ENCODE measurements at places on chromosomes 4 and X. TPM values are rescaled to one million over a fixed set of nuclear protein-coding genes. Genes with fewer than 3 reads are reported as not detected.

The TDO2 gene
- total RNA-seq = 0.23 TPM

DNA sequence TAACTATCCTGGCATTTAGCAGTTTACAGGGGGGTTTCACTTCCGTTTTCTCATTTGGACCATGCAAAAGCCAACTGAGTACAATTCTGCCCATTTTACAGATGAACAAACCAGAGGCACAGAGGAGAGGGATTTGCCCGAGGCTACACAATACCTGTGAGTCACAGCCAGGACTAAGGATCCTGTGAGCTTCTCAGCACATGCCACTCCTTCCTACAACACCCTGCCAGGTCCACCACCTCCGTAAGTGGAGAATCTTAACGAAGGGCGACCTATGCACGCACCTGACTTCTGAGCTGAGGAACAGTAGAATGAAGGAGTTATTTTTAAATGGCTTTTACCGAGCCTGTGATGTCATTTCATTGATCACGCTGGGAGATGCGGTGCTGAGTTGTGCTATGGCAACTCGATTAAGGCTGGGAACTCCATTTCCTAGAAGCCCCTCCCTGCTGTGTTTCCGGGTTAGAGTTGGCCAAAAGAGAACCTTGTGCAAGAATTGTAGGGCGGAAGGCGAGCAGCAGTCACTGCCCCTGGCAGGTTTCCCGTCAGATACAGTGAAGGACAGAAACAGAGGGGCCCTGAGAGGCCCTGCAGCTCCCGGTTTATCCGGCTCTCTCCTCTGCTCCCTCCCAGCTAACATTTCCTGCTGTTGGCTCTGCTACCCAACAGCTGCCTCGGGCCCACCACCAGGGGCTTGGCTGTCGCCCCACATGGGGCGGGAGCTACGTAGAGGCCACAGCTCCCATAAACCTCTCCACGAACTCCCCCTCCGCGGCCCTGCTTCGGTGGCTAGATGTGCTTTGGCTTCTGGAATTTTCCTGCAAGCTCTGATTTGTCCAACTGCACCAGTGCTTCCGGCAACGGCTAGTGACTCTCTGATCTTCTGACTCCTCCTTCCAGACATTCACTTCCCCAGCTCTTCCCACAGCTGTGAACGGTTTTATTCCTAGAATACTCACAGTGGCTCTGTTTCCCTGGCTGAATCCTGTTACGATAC is 75.1 kb upstream of the USP9X start:
- H3K27me3 ChIP-seq = no peaks in the 10 kb centered on the region
- peak overlapping the region; percentile 48 for H3K4me3 ChIP-seq
- no peaks in the 10 kb centered on the region for H3K4me1 ChIP-seq
- peak; percentile 91 for DNase-seq
- no peaks in the 10 kb centered on the region for H3K36me3 ChIP-seq

DNA sequence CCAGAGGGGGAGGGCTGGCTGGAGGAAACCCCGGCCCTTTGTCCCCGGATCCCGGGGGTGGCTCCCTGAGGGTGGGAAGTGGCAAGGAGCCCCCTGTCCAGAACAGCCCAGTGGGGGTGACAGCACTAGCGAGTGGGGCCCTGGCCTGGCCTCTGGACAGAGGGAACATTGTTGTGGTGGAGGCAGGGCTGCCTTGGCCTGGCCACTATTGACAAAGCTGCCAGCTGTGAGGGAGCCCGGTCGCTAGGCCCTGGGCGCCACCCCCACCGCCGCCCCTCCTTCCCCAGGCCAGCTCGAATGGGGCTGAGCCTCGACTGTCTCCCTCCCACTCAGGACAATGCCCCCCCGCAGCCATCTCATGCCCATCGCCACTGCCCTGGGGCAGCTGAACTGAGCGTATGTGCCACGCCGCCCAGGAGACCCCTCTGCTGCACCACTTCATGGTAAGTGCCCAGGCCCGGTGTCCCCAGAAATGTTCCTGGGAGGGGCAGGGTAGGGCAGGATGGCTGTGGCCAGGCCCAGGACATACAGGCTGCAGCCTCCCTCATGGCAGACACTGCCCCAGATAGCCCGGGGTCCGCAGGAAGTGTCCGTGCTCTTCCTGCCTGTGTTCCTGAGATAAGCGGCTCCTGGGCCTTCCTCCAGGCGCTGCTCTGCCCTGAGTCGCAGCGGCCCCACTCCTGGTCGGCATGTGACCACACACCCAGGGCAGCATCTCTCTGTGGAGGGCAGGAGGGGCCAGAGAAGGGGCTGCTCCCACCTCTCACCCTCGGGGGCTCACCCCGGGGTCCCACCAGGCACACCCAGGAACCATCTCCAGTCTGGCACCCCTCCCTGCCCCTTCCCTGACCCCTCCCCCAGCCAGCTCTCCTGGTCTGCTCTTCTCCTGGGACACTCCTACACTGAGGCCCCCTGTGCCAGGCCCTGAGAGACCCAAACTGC is 1.4 kb downstream of the PLXNB3 start:
- peak; percentile 37 for DNase-seq
- no peaks in the 10 kb centered on the region for H3K27me3 ChIP-seq
- H3K36me3 ChIP-seq = no peaks in the 10 kb centered on the region

GRCh38 chrX:37993176-37993575 is 13.2 kb upstream of the SYTL5 start:
- no peaks in the 10 kb centered on the region for H3K27me3 ChIP-seq
- DNase-seq = no peak
- no peak overlapping the region for H3K27ac ChIP-seq
- H3K4me1 ChIP-seq = no peaks in the 10 kb centered on the region

The CENPVL3 gene
- not detected for total RNA-seq

The AMOT gene
- 42.7 TPM for total RNA-seq

GRCh38 chr4:24001486-24002329 is 111.9 kb upstream of the PPARGC1A start:
- H3K27ac ChIP-seq = no peak overlapping the region
- H3K4me3 ChIP-seq = no peak overlapping the region
- no peak for DNase-seq
- H3K27me3 ChIP-seq = no peaks in the 10 kb centered on the region
- no peaks in the 10 kb centered on the region for H3K36me3 ChIP-seq
- H3K4me1 ChIP-seq = no peaks in the 10 kb centered on the region

- no peak for DNase-seq
- H3K4me1 ChIP-seq = peaks cover 12% of the 10 kb centered on the region
- H3K36me3 ChIP-seq = no peaks in the 10 kb centered on the region
- no peaks in the 10 kb centered on the region for H3K27me3 ChIP-seq
- no peak overlapping the region for H3K4me3 ChIP-seq
Observed at GRCh38 chr4:137408527-137409177, 123.6 kb downstream of the PCDH18 start.

The NRK gene
- 23.7 TPM for total RNA-seq

DNA sequence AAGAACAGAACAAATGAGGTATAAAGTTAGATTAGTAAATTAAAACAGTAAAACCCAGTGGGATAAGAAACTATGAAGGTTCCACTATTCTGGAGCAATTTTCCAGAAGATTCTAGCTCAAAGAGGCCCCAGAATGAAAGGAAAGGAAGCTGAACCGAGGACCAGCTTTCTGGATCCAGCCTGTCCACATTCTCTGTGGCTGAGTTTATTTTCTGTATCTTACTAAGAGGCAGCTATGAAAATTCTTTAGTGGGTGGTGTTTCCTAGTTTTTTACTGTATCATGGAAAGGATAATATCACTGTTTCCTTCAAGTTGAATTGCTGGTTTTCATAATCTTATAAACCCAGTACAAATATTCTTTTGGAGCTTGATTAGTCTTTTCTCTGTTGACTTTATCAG is 11.8 kb downstream of the DAPP1 start:
- no peaks in the 10 kb centered on the region for H3K4me1 ChIP-seq
- no peak for DNase-seq
- no peak overlapping the region for H3K4me3 ChIP-seq
- no peaks in the 10 kb centered on the region for H3K36me3 ChIP-seq

DNA sequence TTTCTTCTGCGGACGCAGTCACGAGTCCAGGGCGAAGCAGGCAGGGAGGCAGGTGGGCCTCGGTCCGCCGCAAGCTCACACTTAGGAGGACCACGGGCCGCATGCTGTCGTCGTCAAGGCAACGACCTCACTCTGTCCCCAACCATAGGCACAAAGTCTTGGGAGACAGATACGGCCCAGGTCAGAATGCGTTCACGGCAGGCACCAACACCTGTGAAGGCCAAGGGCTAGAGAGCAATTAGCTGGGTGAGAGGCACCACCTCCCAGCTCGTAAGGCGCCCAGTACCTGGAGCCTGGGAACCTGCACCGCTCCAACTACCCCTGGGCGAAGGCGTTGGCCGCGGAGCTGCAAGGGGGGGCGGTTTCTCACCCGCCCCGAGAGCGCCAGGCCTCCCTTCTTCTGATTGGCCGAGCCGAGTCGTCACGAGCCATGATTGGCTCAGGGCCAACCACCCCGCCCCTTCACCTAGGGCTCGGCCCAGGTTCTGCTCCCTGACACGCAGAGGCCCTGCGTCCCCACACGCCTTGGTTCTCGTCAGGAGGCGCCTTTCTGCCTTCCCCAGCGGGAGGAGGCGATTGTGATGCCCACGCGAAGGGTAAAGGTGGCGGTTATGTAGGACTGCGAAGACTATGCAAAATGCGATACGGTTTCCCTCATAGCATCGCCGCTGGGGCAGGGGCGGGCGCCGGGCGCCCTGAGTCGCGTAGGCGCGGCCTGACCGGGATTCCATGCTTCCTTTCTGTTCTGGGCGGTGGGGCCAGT is at the start of gene CDKL2:
CDKL2 (minus strand) TSS at position 355 of the 763 bp plus-strand sequence. CDS start 4,540 bp downstream, outside the sequence.
- H3K27me3 ChIP-seq = no peaks in the 10 kb centered on the region
- DNase-seq = no peak
- H3K4me3 ChIP-seq = no peak within 1 kb of the TSS
- H3K27ac ChIP-seq = no peak within 1 kb of the TSS
- H3K4me1 ChIP-seq = no peaks in the 10 kb centered on the region

DNA sequence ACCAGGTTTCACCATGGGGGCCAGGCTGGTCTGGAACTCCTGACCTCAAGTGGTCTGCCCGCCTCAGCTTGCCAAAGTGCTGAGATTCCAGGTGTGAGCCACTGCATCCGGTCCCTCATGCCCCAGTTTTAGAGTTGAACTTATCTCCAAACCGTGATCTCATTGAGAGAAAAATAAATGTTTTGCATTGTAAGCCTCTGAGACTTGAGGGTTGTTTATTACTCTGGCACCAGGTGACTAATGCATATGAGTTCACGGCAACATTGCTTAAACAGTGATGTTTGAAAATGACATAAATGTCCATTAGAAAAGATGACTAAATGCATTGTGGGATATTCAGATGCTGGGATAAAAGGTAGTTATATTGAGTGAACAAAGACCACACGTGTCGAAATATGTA is 22.9 kb upstream of the FAT1 start:
- no peak for DNase-seq
- no peaks in the 10 kb centered on the region for H3K27me3 ChIP-seq
- no peak overlapping the region for H3K27ac ChIP-seq
- no peaks in the 10 kb centered on the region for H3K4me1 ChIP-seq

The TMEM131L gene
- 61.3 TPM for total RNA-seq

GRCh38 chr4:62144431-62144830 is 944.3 kb downstream of the ADGRL3 start:
- no peaks in the 10 kb centered on the region for H3K4me1 ChIP-seq
- no peak for DNase-seq
- no peak overlapping the region for H3K27ac ChIP-seq
- no peaks in the 10 kb centered on the region for H3K36me3 ChIP-seq

GRCh38 chrX:139121616-139122286 is 408.8 kb upstream of the F9 start:
- no peak overlapping the region for H3K27ac ChIP-seq
- no peak overlapping the region for H3K4me3 ChIP-seq
- H3K4me1 ChIP-seq = no peaks in the 10 kb centered on the region

The ERVMER34-1 gene
- total RNA-seq = 0.04 TPM

DNA sequence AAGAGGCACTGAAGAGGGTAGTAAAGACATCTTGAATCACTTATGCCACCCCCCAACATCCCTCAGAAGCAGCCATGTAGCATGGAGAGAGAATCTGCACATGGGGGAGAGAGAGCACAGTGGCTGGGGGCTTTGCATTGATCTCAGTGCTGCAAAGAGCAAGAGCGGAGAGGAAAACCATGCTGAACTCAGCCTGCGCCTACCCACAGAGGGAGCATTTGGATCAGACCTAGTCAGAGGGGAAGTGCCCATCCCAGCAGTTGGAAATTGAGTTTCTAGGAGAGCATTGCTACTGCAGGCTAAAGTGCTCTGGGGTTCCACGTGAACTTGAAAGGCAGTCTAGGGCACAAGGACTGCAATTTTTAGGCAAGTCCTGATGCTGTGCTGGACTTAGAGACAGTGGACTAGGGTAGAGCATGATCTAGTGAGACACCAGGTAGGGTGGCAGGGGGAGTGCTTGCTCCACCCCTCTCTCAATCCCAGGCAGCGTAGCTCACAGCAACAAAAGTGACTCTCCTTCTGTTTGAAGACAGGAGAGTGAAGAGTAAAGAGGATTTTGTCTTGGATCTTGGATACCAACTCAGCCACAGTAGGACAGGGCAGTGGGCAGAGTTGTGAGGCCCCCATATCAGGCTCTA is 9.0 kb upstream of the PROM1 start:
- no peaks in the 10 kb centered on the region for H3K27me3 ChIP-seq
- no peak for DNase-seq
- no peak overlapping the region for H3K27ac ChIP-seq
- H3K36me3 ChIP-seq = no peaks in the 10 kb centered on the region
- no peak overlapping the region for H3K4me3 ChIP-seq

The ANKRD50 gene
- total RNA-seq = 21.0 TPM

DNA sequence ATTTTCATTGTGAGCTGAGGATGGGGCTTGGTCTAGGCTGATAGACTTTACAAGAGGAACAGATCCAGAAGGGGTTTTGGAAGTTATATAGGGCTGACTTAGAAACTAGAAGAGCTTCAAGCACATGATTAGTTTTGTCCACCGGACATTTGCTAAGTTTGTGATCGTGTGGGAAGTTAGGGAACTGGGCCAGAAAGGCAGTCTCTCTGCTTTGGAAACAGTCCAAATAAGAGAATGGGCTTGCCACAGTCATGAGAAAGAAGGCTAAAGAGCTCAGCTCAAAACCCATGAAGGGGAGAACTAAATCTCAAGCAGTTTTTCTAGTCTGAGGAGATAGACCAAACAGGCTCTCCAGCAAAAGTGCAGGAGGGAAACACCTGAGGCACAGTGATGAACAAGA is 67.8 kb downstream of the ZNF674 start:
- no peaks in the 10 kb centered on the region for H3K36me3 ChIP-seq
- no peaks in the 10 kb centered on the region for H3K4me1 ChIP-seq
- H3K4me3 ChIP-seq = no peak overlapping the region
- no peak overlapping the region for H3K27ac ChIP-seq

DNA sequence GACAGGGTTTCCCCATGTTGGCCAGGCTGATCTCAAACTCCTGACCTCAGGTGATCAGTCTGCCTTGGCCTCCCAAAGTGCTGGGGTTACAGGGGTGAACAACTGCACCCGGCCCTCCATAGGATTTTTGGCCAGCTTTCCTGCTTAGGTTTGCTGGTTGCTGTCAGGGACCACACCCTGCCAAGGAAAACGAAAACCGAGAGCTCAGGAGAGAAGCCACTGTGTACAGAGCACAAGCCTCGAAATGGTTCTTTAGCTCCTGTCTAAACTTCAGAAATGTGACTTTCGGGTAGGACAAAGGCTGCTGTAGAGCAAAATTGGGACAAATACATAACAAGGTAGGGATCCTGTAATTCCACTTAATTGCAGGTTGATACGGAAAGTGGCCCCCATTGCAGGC is 146.3 kb upstream of the ATP6AP2 start:
- no peaks in the 10 kb centered on the region for H3K27me3 ChIP-seq
- no peak overlapping the region for H3K4me3 ChIP-seq
- no peaks in the 10 kb centered on the region for H3K36me3 ChIP-seq
- no peak overlapping the region for H3K27ac ChIP-seq
- peak; percentile 1 for DNase-seq
- no peaks in the 10 kb centered on the region for H3K4me1 ChIP-seq

The CLNK gene
- not detected for total RNA-seq

GRCh38 chr4:14841801-14842768 is 160.2 kb upstream of the CPEB2 start:
- no peaks in the 10 kb centered on the region for H3K36me3 ChIP-seq
- no peaks in the 10 kb centered on the region for H3K27me3 ChIP-seq
- no peak overlapping the region for H3K4me3 ChIP-seq

Measured in SJCRH30 (cell line).